Astrocyte (in vitro differentiated cells and primary cell): ENCODE measurements at places on chromosomes 7 and 10. TPM values are rescaled to one million over a fixed set of nuclear protein-coding genes. Genes with fewer than 3 reads are reported as not detected.

DNA sequence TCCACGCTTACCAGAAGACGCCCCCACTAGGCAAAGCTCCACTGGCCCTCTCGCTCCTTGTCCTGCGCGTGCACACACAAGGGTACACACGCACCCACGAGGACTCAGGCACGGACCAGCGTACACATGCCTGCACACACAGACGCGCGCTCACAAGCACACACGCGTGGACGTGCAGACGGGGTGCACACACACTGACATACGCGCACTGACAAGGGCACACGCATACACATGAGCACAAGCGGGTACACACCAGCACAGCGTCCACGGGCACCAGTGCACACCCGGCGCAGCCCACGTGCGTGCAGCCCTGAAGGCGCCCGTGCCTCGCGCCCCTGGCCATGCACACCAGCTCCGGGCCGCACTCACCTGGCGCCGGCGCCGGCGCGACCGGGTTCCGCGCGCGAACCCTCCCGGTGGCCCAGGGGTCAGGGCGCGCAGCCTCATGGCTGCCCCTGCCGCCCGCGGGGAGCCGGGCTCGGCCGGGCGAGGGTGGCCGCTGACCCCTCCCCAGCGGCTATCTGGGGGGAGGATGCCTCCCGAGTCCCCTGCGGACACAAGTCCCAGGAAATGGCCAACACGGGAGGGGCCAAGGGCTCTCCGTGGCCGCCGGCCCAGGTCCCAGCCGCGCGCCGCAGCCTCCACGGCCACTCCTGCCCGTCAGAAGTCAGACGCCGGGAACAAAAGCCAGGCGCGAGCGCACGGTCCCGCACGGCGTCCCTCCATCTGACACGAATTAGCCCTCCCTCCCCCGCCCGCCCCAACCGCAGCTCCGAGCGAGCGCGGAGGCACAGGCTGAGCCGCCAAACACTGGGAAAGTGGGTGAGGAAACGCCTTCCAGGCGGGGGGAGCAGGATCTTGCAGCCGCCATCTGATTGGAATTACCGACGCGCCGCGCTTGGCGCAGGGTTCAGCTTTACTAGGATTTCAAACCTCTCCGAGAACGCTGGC, 45.0 kb downstream of the TNS3 start:
- H3K4me1 ChIP-seq = peaks cover 47% of the 10 kb centered on the region
- peak; percentile 75 for DNase-seq
- H3K27ac ChIP-seq = no peak overlapping the region
- peak overlapping the region; percentile 56 for H3K4me3 ChIP-seq
- no peaks in the 10 kb centered on the region for H3K36me3 ChIP-seq
- H3K27me3 ChIP-seq = no peaks in the 10 kb centered on the region

DNA sequence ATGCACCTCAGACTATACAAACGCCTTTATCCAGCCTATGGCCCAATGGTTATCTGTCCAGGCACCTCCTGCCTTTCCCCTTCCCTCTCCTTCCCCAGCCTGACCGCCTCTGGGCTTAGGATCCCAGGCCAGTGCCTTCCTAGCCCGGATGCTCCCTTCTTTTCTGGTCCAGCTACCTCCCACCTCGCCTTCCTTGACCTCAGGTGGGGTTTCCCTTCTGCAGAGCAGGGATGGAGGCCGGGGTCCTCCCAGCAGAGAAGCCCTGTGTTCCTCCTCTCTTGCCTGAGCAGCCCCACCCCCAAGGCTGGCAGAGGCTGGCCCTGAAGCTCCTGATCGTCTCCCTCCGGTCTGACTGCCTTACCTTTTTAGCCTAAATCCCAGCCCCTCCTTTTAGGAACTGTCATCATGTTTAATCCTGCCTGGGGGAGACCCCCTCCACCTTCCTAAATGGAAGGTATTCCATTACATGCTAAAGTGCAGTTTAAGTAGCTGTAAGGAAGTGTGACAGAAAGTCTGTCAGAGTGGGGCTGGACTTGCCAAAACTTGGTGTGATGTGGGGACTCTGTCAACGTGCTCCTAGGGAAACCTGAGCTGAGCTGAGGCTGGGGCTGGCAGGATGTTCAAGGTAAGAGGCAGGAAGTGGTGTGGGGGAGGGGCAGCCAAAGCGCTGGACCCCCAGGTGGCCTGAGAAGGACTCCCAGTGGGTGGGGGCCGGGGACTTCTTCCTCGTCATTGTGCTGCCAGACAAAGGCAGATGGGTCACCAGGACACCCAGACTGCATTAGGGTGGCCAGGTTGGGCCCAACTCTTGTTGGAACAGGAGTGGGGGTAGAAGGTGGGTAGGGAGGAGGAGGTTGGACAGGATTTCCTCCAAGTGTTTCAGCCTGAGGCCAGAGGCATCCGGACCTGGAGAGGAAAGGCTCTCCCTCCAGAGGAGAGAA, 39.5 kb downstream of the LBX1 start:
- H3K4me3 ChIP-seq = no peak overlapping the region
- DNase-seq = no peak
- H3K27me3 ChIP-seq = peaks cover 18% of the 10 kb centered on the region
- no peaks in the 10 kb centered on the region for H3K36me3 ChIP-seq

DNA sequence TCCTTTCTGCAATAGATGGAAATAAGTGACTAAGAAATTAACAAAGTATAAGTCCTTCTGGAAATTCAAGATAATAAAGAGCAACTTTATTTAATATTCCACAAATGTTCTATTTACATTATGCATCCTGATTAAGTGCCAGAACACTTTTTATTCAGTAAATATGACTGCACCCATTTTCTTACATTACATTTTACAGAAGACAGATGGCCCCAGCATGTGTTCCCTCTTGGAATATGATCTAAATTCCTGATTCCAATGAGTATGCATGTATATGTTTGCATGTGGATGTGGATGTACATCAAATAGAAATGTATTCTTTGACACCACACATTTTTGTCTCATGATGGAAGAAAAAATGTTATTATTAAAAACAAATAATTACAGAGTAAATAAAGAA, 628.7 kb upstream of the SEMA3D start:
- no peak overlapping the region for H3K4me3 ChIP-seq
- no peaks in the 10 kb centered on the region for H3K4me1 ChIP-seq
- no peaks in the 10 kb centered on the region for H3K36me3 ChIP-seq
- no peaks in the 10 kb centered on the region for H3K27me3 ChIP-seq
- no peak for DNase-seq

DNA sequence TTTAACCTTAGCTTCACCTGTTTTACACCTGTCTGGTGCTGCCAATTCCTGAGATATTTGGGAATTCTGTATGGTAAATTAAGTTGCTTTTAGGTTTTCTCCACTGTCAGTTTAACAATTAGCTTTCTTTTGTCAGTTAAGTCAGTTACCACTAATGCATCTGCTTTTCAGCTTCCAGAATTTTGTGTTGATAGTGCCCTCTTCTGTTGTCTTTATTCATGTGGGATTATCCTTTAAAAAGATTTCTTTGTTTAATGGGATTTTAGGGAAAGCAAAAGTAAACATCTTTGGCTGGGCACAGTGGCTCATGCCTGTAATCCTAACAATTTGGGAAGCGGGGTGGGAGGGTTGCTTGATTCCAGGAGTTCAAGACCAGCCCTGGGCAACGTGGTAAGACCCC, 8.1 kb downstream of the TFAM start:
- H3K4me3 ChIP-seq = no peak overlapping the region
- no peaks in the 10 kb centered on the region for H3K4me1 ChIP-seq
- H3K36me3 ChIP-seq = peaks cover 43% of the 10 kb centered on the region
- H3K27ac ChIP-seq = no peak overlapping the region
- H3K27me3 ChIP-seq = no peaks in the 10 kb centered on the region

GRCh38 chr7:150986099-150986512, 4.7 kb upstream of the NOS3 start:
- peaks cover 27% of the 10 kb centered on the region for H3K27me3 ChIP-seq
- H3K36me3 ChIP-seq = no peaks in the 10 kb centered on the region
- no peak for DNase-seq
- no peak overlapping the region for H3K27ac ChIP-seq
- no peak overlapping the region for H3K4me3 ChIP-seq
- no peaks in the 10 kb centered on the region for H3K4me1 ChIP-seq

- no peak overlapping the region for H3K27ac ChIP-seq
- no peaks in the 10 kb centered on the region for H3K36me3 ChIP-seq
- DNase-seq = no peak
These were observed 167.0 kb upstream of the KLF6 start for GRCh38 chr10:3951993-3952392.

DNA sequence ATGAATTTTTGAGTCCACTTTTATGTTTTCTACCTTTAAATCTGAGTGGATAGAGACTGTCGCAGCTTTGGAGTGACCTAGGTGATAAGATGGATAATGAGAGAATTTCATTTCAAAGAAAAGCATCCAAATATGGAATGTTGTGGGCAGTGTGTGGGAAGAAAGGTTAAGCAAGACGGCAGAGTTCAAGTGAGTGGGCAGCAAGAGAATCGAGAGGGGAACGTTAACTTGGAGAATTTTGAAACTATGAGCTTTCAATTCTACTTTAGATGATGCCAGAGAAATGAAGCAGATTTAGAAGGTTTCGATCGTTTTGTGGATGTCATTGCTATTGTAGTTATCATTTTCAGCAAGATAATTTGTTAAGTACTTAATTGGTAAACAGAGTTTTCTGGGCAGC, 73.0 kb downstream of the XRCC2 start:
- H3K4me1 ChIP-seq = no peaks in the 10 kb centered on the region
- no peaks in the 10 kb centered on the region for H3K36me3 ChIP-seq
- H3K4me3 ChIP-seq = no peak overlapping the region
- peak; percentile 71 for DNase-seq
- no peaks in the 10 kb centered on the region for H3K27me3 ChIP-seq
- H3K27ac ChIP-seq = no peak overlapping the region

- no peak overlapping the region for H3K4me3 ChIP-seq
- no peak overlapping the region for H3K27ac ChIP-seq
- no peaks in the 10 kb centered on the region for H3K4me1 ChIP-seq
These were observed 54.6 kb downstream of the PALD1 start for GRCh38 chr10:70533189-70533558.

- H3K4me3 ChIP-seq = no peak overlapping the region
- no peaks in the 10 kb centered on the region for H3K27me3 ChIP-seq
- H3K4me1 ChIP-seq = no peaks in the 10 kb centered on the region
- no peak overlapping the region for H3K27ac ChIP-seq
These were observed 84.9 kb downstream of the TCERG1L start for GRCh38 chr10:131226446-131227162.

GRCh38 chr7:85734823-85735222, 548.0 kb upstream of the SEMA3D start:
- H3K36me3 ChIP-seq = no peaks in the 10 kb centered on the region
- H3K4me3 ChIP-seq = no peak overlapping the region
- H3K27me3 ChIP-seq = no peaks in the 10 kb centered on the region
- DNase-seq = no peak

AHR gene
- 40.4 and 48.1 TPM in 2 replicates for total RNA-seq

PAPOLB gene
- total RNA-seq = not detected in 2 replicates

ANKRD61 gene
- total RNA-seq = 0.18 and 0.31 TPM in 2 replicates

GJC3 gene
- total RNA-seq = not detected in 2 replicates

GSTO1 gene
- total RNA-seq = 127 and 131 TPM in 2 replicates

SPAM1 gene
- total RNA-seq = not detected in 2 replicates

PTPRN2 gene
- 0.09 TPM in 1 of 2 replicates, not detected in the other for total RNA-seq

MEIG1 gene
- total RNA-seq = 0.43 and 0.53 TPM in 2 replicates
